ENCODE measurements at places on chromosomes 6 and 20.
A peak's percentile ranks its signal among the peaks of the same experiment; 100 is the strongest.

DNA sequence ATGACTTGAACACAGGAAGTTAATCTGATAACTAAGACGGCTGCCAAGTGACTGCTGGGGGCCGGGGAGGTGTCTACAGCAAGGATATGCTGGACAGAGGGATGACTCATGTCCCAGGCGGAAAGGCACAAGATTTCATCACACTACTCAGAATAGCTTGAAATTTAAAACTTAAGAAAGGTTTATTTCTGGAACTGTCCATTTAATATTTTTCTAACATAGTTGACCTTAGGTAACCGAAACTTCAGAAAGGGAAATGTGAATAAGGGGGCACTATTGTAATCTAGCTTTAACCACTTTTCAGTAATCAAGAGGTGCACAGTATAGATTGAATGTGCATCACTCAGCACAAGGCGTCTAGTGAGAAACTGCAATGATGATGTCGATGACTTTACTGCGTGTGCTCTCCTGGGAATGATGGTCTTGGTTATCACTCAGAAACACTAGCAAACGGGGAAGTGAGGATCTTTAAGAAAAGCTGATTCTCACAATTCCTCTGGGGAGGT, 171.5 kb downstream of the QKI start:
- DNase-seq: no peak

GRCh38 chr6:156396068-156396771, 381.0 kb upstream of the ARID1B start:
- no peak for DNase-seq

DNA sequence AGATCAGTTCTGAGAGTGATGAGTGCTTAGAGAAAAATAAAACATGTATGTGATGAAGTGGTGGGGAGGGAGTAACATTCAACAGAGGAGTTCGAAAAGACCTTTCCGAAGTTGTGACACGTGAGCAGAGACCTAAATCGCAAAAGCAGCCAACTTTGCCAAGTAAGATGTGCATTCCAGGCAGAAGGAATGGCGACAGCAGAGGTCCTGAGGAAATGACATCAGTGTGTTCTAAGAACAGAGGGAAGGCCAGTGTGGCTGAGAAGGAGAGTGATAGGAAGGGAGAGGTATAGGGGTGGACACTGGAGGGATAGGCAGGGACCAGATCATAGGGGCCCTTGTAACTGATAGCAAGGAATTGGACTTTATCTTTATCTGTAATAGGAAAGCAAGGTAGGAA, 51.3 kb downstream of the ADAT2 start:
- no peak for DNase-seq

DNA sequence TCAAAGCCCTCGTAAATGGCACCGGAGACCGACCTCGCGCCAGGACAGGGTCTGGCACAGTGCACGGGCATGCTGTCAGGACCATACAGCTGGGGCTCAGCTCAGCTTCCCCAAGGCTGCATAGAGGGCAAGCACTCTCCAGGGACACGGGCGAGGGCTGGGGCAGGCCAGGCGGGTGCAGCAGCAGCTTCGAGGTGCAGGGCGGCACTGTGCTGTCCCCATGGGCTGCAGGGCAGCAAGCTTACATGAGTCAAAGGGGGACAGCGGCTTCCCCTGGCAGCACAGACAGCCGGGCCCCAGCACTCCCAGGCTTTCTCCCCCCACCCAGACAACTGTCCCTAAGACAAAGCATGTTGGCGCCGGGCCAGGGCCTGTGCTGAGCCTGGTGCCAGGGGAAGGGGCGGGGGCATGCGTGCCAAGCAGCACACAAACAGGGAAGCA, 25.7 kb downstream of the PSMG4 start:
- no peak for DNase-seq

GRCh38 chr20:44326391-44327159, 10.3 kb upstream of the R3HDML start:
- no peak for DNase-seq

- no peak for DNase-seq
Observed at GRCh38 chr6:170188571-170189001, 102.3 kb downstream of the DLL1 start.

- peak; percentile 78 for DNase-seq
Observed at GRCh38 chr20:62219101-62219991, 732 bp downstream of the HRH3 start.

- no peak for DNase-seq
Observed at GRCh38 chr6:105943514-105943913, 142.6 kb upstream of the PRDM1 start.

- no peak for DNase-seq
Observed at GRCh38 chr6:134546962-134547645, 229.2 kb upstream of the SGK1 start.

DNA sequence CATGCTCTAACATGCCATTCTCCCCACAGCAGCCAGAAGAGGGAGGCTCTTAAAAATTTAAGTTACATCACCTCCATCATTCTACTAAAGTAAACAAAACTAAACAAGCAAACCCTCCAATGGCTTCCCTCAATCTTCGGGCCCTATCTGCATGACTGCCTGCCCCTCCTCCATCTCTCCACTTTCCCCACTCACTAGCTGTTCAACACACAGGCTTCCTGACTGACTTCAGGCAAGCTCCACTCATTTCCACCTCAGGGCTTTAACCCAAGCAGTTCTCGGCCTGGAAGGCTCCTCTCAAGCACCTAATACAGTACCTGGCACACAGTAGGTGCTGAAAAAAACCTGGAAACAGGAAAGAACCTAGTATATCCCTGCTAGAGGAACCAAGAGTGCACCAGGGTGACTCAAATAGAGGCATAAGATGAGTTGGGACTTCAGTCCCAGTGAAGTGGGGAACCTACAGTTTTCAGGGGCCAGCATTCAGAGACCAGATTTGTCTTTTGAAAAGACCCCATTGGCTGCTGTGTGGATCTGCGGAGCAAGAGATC, 2.8 kb downstream of the AHCY start:
- no peak for DNase-seq

DNA sequence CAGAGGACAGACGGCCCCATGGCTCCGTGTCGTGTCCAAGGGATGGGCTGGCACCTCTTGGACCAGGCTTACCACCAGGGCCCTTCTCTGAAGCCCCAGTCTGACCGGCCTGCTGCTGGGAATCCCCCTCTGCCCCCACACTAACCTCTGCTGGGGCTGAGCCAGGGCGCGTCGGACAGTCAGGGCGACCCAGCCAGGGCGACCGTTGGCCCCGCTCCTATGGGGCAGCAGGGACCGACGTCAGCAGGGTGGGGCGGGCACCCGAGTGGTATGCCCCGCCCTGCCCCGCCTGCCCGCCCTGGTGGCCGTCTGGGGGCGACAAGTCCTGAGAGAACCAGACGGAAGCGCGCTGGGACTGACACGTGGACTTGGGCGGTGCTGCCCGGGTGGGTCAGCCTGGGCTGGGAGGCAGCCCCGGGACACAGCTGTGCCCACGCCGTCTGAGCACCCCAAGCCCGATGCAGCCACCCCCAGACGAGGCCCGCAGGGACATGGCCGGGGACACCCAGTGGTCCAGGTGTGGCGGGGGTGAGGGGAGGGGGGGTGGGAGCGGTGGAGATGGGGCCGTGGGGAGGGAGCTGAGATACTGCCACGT, at the start of gene SLC17A9:
TSS of gene SLC17A9 (plus strand) at position 337 of the 595 bp plus-strand sequence. CDS start at position 459, 122 bp downstream.
- DNase-seq: peak; percentile 90

- DNase-seq: no peak
Observed at GRCh38 chr20:59628171-59628570, 23.8 kb downstream of the PHACTR3 start.

- no peak for DNase-seq
Observed at GRCh38 chr20:62342910-62343309, 24.2 kb downstream of the LAMA5 start.

DNA sequence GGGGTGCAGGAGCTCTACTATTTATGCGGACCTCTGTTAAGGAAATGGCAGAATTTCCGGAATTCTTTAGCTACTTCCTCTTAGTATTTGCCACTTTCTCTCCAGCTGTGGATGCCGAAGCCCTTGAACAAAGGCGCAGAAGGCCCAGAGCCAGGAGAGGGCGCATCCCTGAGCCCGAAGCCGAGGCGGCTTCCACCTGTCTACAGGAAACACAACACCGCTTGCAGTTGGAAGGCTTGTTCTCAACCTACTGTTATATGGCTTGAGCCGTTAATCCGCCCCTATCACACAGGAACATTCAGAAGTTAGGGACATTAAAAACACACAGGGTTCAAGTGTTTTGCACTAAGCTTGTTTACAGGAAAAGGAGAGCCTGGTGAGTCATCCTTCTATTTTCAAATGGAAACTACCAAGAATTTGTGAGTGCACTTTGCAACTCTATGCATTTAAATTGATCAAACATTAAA, 417.1 kb downstream of the BCKDHB start:
- peak; percentile 61 for DNase-seq

DNA sequence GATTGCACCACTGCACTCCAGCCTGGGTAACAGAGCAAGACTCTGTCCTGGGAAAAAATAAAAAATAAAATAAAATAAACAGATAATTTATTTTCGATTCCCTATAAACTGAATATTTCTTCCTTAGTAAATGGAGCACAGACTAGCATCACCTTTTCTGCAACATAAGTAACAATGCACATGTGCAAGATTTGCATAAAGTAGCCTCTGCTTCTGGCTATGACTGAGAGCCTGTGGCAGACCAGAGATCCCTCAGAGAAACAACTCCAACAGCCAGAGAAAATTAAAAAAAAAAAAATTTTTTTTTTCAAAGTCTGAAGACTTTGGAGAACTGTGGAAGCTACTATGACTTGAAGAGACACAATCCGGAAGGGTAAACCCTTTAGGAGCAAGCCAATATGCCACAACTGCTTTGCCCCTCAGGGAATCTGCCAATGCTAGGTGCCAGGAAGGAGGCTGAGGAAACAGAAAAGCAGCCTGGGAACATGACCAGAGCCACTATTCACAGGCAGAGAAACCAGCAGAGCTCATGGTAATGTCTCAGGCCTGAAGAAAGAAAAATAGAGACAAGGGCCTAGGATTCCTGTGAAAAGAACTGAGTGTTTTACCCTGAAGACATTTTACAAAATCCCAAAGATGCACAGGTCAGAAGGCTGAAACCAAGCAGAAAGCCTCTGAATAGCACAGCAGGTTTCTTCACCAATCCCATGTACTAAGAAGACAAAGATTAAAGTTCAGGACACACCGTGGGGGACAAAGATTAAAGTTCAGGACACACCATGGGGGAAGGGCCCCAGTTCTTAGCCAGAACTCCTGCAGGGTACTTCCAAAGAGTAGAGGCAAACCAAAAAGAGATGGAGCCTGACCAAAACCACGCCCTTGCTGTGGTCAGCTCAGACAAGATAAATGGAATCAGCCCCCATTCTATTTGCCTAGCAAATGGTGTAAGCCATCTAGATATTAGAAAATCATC, 25.8 kb downstream of the B4GALT5 start:
- DNase-seq: no peak

- DNase-seq: peak; percentile 88
Observed at GRCh38 chr6:4775494-4776130, 592 bp upstream of the CDYL start.

DNA sequence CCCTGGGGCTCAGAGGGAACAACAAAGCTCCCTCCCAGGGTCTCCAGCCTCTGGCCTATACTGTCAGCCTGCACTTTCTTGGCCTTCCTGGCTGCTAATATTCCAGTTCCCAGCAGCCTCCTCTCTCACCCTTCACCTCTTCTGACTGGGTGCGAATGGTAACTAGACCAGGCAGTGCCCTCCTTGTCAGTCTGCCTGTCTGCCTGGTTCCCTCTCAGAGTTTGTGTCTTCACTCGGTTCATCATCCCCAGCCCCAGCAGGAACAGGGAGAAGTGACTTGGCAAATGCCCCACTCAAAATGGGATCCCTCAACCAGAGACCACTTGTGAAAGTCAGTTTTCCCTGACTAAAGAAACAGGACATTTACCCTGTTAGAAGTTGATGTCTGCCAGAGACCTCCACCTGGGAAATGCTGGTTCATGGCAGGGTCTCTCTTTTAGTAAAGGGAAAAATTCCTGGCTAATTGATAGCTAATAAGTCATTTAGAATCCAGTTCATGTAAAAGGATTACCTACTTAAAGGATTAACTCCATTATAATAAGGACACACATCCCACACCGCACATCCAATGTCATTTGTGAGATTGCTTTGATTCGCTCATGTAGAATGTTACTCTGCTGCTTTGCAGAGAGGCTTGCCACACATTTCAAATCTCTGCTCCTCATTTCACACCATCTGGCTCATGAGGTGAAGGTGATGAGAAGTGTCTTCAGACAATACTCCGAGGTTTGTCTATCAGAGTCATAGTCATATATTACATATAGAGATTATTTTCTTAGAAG, 18.6 kb upstream of the MICB start:
- DNase-seq: peak; percentile 96

DNA sequence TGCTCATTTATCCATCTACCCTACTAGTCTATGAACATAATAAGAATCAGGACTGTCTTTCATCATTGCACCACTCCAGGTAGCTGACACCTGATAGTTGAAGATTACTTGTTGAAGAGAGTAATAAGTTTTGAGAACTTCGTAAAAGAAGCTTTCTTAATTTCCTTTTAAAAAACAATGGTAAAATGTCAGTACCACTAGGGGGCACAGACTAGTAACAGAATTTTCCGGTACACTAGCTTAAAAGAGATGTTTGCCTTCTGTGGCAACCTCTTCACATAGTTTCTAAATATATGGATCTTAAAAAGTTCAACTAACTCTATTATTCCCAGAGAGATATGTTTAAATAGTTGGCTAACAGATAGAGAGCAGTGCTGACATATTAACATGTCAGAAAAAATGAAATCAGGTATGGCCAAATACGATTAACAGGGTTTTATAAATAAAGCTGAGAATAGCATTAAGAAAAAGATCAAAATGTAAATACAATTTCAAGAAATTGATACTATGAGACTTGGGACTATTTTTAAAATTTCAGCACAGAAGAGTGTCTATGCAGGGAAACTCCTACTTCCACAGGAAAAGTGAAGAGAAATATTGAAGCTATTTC, 5.4 kb upstream of the KCNQ5 start:
- peak; percentile 19 for DNase-seq

DNA sequence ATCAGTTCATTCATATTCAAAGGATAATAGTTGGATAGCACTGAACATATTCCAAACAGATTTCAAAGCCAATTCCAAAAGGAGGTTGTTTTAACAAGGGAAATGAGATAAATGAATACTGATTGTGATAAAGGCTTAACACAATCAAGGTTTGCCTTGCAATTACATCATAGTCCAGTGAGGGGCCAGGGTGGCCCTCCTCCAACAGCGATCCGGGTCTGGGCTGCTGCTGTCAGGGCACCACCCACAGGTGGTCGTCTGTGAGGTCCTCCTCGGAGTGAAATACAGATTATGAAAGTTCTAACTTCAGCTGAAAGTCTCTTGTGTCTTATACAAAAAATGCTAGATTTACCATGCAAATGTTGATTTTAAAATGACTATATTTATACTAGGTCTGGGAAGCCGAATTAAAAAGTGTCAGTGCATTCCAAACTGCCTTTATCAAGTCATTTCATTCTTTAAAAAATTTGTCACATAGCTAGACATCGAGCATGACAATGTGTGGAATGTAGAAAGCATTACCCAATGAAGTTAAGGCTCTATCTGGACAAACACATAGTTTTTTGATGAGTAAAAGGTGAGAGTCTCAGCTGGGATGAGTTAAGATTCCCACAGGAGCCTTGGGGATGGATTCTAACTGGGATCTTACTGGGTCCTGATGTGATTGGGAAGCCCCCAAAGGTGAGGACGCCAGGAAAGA, 65.9 kb upstream of the SLC22A23 start:
- no peak for DNase-seq
